ENCODE measurements at places on chromosomes 11 and 22. TPM values are rescaled to one million over a fixed set of nuclear protein-coding genes. Genes with fewer than 3 reads are reported as not detected.

GRCh38 chr11:62556875-62557631 lies 10.4 kb upstream of the AHNAK start:
- peaks cover 14% of the 10 kb centered on the region for H3K36me3 ChIP-seq
- no peak overlapping the region for H3K4me3 ChIP-seq
- DNase-seq, result peak; percentile 56
- peaks cover 45% of the 10 kb centered on the region for H3K4me1 ChIP-seq
- H3K27ac ChIP-seq, result peak overlapping the region; percentile 87
- H3K27me3 ChIP-seq, result no peaks in the 10 kb centered on the region

GRCh38 chr22:19174106-19175025 lies 4.2 kb downstream of the SLC25A1 start:
- peaks cover 22% of the 10 kb centered on the region for H3K4me1 ChIP-seq
- DNase-seq, result peak; percentile 54
- H3K27ac ChIP-seq, result no peak overlapping the region
- H3K4me3 ChIP-seq, result no peak overlapping the region
- H3K36me3 ChIP-seq, result no peaks in the 10 kb centered on the region
- peaks cover 8% of the 10 kb centered on the region for H3K27me3 ChIP-seq

- H3K36me3 ChIP-seq, result no peaks in the 10 kb centered on the region
- H3K27me3 ChIP-seq, result no peaks in the 10 kb centered on the region
- no peak overlapping the region for H3K4me3 ChIP-seq
- peak; percentile 4 for DNase-seq
Measured at GRCh38 chr11:11574373-11575287, 47.2 kb downstream of the GALNT18 start.

DNA sequence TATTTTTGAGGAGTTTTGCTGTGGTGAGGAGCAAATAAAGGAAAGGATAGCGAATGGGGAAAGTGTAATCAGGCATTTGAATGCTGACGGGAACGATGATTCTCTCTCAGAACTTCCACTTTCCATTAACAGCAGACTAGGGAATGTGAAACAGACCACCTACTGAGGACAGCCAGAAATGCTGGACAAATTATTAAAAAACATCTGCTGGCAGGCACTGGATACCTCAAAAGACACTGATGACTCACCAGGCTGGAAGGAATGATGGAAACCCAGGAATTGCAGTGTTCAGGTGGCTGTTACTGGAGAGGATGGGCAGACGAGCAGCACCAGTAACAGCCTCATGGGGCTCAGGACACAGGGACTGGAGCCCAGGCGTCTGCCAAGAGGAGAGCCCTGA lies 33.4 kb downstream of the PLA2G6 start:
- DNase-seq, result peak; percentile 4
- H3K4me3 ChIP-seq, result no peak overlapping the region
- H3K27me3 ChIP-seq, result no peaks in the 10 kb centered on the region
- H3K27ac ChIP-seq, result no peak overlapping the region
- H3K36me3 ChIP-seq, result no peaks in the 10 kb centered on the region
- no peaks in the 10 kb centered on the region for H3K4me1 ChIP-seq

DNA sequence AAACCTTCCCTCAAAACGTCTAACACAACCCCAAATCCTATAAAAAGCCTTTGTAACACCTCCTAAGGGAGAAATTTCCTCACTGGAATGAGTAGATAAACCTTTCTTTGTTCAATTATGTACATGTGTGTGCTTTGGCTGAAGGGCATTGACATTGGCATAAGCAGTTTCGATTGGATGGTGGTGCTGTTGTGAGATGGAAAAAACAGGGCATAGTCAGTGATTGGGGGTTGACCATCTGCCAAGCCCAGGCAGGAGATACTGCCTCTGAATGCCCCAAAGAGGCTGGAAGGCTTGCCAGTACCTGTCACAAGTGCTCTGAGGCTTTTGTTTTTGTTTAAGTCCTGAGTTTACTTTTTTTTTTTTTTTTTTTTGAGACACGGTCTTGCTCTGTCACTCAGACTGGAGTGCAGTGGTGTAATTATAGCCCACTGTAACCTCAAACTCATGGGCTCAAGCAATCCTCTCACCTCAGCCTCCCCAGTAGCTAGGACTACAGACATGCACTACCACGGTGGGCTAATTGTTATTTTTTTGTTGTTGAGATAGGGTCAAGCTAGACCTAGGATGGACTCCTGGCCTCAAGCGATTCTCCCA lies 1.2 kb upstream of the CCDC117 start:
- H3K27me3 ChIP-seq, result no peaks in the 10 kb centered on the region
- no peak for DNase-seq
- H3K4me1 ChIP-seq, result no peaks in the 10 kb centered on the region
- no peaks in the 10 kb centered on the region for H3K36me3 ChIP-seq
- no peak overlapping the region for H3K27ac ChIP-seq
- no peak overlapping the region for H3K4me3 ChIP-seq

DNA sequence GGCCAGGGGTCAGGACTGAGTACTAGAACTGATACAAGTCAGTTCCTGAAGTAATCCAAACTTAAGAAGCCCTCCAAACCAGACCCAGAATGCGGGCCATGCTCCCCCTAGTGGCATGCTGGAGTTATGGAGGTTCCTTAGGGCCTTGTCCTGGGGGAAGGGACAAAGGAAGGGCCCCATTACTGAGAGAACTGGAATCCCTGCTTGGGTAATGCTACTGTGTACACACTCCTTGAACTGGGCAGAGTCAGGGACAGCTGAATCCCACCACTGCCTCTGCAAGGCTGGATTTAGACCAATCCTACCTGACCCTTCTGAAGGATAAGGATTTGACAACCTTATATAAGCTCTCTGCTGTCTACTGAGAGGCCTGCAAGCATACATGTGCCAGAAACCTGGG lies 97.3 kb upstream of the AKIP1 start:
- no peak overlapping the region for H3K4me3 ChIP-seq
- no peaks in the 10 kb centered on the region for H3K27me3 ChIP-seq
- peaks cover 13% of the 10 kb centered on the region for H3K4me1 ChIP-seq
- DNase-seq, result peak; percentile 79
- no peaks in the 10 kb centered on the region for H3K36me3 ChIP-seq
- peak overlapping the region; percentile 32 for H3K27ac ChIP-seq

The SLC43A3 gene
- total RNA-seq, result 39.8 TPM

The SLC43A1 gene
- 4.1 TPM for total RNA-seq

- no peaks in the 10 kb centered on the region for H3K36me3 ChIP-seq
- H3K27ac ChIP-seq, result no peak overlapping the region
- no peak overlapping the region for H3K4me3 ChIP-seq
Measured at GRCh38 chr22:17373855-17374254, 4.6 kb downstream of the CECR2 start.

The GPHA2 gene
- not detected for total RNA-seq

The OR8G5 gene
- total RNA-seq, result not detected

The OR51B2 gene
- total RNA-seq, result not detected

DNA sequence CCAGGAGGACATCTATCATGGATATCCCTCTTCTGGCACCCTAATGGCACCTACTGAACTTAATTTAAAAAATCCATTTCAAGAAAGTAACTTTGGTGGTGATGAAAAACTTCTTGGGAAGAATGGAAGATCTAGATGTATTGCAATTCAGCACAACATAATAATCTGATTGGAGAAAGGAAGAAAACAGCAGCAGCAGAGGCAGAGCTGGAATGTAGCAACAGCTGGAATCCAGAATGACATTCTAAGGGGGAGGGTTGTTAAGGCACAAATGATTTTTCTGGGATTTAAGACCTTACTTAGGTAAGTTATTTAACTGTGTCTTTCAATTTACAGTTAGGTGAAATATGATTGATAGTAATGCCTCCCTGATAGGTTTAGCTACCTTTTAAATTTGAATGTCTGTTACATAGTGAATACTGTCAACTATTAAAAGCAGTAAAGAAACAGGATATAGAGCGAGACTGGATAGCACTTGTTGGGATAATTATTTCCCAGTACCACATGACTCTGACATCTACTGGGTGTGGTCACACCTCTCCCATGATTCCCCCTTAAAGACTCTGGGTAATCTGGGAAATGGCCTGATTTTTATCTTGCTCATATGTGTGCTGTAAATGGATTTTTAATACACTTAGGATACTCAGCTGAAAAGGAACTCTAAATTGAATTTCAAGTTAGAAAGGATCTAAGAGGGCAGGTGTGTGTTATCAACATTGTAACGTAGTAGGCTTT lies 11.7 kb downstream of the CAPRIN1 start:
- H3K4me3 ChIP-seq, result no peak overlapping the region
- DNase-seq, result no peak
- no peaks in the 10 kb centered on the region for H3K27me3 ChIP-seq
- peaks cover 5% of the 10 kb centered on the region for H3K36me3 ChIP-seq
- peaks cover 13% of the 10 kb centered on the region for H3K4me1 ChIP-seq
- no peak overlapping the region for H3K27ac ChIP-seq

GRCh38 chr11:1839924-1840779 lies 1.4 kb downstream of the TNNI2 start:
- H3K4me3 ChIP-seq, result no peak overlapping the region
- peaks cover 2% of the 10 kb centered on the region for H3K27me3 ChIP-seq
- no peak overlapping the region for H3K27ac ChIP-seq

The APLNR gene
- 5.3 TPM for total RNA-seq

The FOLR3 gene
- 17.5 TPM for total RNA-seq

The APOL4 gene
- total RNA-seq, result 8.7 TPM

The MS4A1 gene
- 11.1 TPM for total RNA-seq

GRCh38 chr11:65821107-65821506 lies 12.7 kb upstream of the SNX32 start:
- no peaks in the 10 kb centered on the region for H3K36me3 ChIP-seq
- peak; percentile 64 for DNase-seq
- peaks cover 13% of the 10 kb centered on the region for H3K4me1 ChIP-seq

DNA sequence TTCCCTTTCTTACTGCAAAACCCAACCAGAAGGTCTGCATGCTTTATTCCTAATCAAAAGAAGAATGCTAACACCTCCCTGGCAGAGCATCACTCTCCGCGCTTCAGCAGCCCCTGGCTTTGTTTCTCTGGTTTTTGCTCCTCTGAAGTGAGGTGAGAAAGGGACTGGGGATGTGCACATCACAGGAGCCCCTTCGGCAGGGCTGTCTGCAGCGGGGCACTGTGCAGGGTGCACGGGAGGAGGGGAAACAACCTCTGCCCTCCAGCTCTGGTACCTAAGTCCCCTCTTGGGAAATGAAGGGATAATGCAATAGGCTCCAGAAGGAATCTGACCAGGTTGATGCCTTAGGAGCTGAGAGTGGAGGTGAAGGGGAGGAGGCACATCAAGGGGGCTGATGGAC lies 312.7 kb downstream of the NTM start:
- no peak overlapping the region for H3K27ac ChIP-seq
- no peaks in the 10 kb centered on the region for H3K4me1 ChIP-seq
- no peaks in the 10 kb centered on the region for H3K36me3 ChIP-seq
- H3K4me3 ChIP-seq, result no peak overlapping the region

DNA sequence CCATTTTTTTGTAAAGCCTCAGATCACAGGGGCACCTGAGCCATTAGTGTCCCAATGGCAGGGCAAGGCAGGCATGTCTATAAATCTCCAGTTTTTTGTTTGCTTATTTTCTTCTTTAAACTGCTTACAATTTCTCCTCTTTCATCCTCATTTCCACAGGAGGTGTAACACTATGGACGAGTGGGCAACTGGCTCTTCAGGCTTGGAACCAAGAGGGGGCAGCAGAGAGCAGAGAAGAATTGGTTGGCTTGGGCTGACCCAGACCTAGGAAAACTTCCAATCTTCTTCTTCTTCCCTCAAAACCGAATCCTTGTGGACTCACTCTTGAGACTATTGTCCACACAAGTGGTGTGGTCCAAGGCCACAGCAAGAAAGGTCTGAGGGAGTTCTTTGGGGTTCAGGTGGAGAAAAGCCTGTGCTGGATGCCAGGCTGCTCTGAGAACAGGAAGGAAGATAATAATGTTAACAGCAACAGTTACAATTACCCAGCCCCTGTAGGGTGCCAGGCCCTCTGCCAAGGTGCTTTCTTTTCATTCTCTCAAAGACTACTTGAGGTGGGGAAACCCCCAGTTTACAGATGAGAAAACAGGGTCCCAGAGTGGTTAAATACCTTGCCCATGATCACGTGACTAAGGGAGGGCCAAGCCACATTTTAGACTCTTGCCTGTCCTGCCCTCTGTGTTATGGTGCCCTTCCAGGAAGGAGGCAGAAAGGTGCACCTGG lies 70.7 kb upstream of the E2F8 start:
- no peaks in the 10 kb centered on the region for H3K36me3 ChIP-seq
- H3K27me3 ChIP-seq, result no peaks in the 10 kb centered on the region
- H3K4me1 ChIP-seq, result no peaks in the 10 kb centered on the region
- peak; percentile 60 for DNase-seq
- H3K4me3 ChIP-seq, result no peak overlapping the region
- no peak overlapping the region for H3K27ac ChIP-seq

- H3K27me3 ChIP-seq, result peaks cover 4% of the 10 kb centered on the region
- peak; percentile 91 for DNase-seq
- H3K4me1 ChIP-seq, result peaks cover 12% of the 10 kb centered on the region
Measured at GRCh38 chr22:19717691-19718455, 3.6 kb downstream of the SEPTIN5 start.

GRCh38 chr11:71446942-71447688 lies 1.1 kb downstream of the DHCR7 start:
- no peak overlapping the region for H3K27ac ChIP-seq
- H3K36me3 ChIP-seq, result no peaks in the 10 kb centered on the region
- no peak for DNase-seq
- no peaks in the 10 kb centered on the region for H3K27me3 ChIP-seq
- H3K4me1 ChIP-seq, result no peaks in the 10 kb centered on the region
- peak overlapping the region; percentile 44 for H3K4me3 ChIP-seq

The CCDC157 gene
- 5.1 TPM for total RNA-seq

- H3K27me3 ChIP-seq, result no peaks in the 10 kb centered on the region
- H3K4me1 ChIP-seq, result no peaks in the 10 kb centered on the region
- no peaks in the 10 kb centered on the region for H3K36me3 ChIP-seq
Measured at GRCh38 chr11:55994525-55994924, at the start of gene OR5F1. Gene OR5F1 (minus strand): TSS chr11:55994625. CDS start chr11:55994625, 0 bp downstream.

DNA sequence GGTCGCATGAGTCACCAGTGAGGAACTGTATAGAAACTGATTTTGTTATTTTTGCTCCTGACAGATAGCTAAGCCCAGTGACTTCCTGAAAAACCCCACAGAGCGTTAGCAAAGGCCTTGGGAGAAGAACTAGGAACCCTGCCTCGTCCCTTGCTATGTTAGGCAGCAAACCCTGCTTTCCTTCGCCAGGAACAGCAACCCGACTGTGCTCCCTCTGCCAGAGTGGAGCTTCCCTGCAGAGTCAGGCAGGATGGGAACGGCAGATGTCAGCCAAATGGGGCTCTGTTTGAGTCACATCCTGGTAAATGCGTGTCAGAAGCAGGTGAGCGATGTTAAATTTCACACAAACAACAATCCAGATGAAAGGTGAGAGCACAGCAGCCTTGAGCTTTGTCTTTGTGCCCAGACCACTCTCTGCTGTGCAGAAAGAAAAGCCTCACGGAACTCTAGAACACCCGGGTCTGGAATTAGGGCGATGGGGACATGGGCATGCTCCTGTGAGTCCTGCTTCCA lies 186.6 kb downstream of the ADAMTS15 start:
- H3K27ac ChIP-seq, result no peak overlapping the region
- H3K4me3 ChIP-seq, result no peak overlapping the region
- no peaks in the 10 kb centered on the region for H3K27me3 ChIP-seq
- no peaks in the 10 kb centered on the region for H3K36me3 ChIP-seq
- no peak for DNase-seq

The EHF gene
- 65.5 TPM for total RNA-seq

The CDC45 gene
- total RNA-seq, result 1.1 TPM

- H3K4me3 ChIP-seq, result no peak overlapping the region
- H3K27me3 ChIP-seq, result no peaks in the 10 kb centered on the region
- no peak for DNase-seq
- H3K36me3 ChIP-seq, result no peaks in the 10 kb centered on the region
Measured at GRCh38 chr22:49007013-49007653, 820.5 kb downstream of the BRD1 start.

Data from kidney (tissue), 22 donors.